PC-3 (cell line): ENCODE measurements at places on chromosomes 12 and 14. TPM values are rescaled to one million over a fixed set of nuclear protein-coding genes. Genes with fewer than 3 reads are reported as not detected.

Gene L3HYPDH
- 108 and 117 TPM in 2 replicates for total RNA-seq

- no peak for DNase-seq
These were observed 752.7 kb upstream of the MGAT4C start for GRCh38 chr12:87008785-87009384.

Gene EPYC
- total RNA-seq = not detected in 2 replicates

- DNase-seq = peak; percentile 32
These were observed 29.5 kb downstream of the MSRB3 start for GRCh38 chr12:65308006-65308405.

Gene PROX2
- not detected in 2 replicates for total RNA-seq

DNA sequence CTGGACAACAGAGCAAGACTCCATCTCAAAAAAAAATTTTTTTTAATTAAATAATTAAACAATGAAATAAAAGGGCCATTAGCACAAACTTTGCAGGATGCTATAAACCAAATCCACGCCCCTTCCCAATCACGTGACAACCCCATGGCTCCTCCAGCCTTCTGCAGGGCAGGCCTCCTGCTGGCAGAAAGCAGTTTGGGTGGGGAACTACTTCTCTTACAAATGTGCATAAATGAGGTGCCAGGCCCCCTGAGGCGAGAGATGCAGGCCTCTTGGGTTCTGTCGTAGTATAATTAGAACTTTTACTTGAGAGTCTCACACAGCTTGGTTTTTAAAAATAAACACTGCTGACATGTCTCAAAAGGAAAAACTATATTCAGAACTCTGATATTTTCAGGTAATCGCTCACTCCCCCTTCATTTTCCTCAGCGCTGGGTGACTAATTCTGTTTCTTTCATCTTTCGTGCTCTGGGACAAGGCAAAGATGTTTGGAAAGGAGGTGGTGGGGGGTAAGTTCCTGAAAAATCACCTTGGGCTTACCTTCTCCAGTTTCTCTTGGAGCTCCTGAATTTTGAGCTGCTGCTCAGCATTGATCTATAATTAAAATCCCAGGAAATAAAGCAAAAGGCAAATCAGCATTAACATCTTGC is 101.7 kb downstream of the CIT start:
- no peak for DNase-seq
